Stimulated activated CD8-positive, alpha-beta memory T cell treated with anti-CD3 and anti-CD28 coated beads, Interleukin-7, amount 100 ng/mL, for 1 hour (primary cell): ENCODE measurements at places on chromosomes 16 and 17.

DNA sequence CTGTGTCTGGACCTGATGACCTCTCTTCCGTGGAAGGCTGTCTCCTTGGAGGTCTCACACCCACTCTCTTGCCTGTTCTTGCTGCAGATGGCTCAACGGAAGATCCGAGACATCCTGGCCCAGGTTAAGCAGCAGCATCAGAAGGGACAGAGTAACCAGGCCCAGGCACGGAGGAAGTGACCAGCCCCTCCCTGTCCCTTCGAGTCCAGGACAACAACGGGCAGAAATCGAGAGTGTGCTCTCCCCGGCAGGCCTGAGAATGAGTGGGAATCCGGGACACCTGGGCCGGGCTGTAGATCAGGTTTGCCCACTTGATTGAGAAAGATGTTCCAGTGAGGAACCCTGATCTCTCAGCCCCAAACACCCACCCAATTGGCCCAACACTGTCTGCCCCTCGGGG, 52.1 kb downstream of the IGF2BP1 start:
- no peak for DNase-seq

DNA sequence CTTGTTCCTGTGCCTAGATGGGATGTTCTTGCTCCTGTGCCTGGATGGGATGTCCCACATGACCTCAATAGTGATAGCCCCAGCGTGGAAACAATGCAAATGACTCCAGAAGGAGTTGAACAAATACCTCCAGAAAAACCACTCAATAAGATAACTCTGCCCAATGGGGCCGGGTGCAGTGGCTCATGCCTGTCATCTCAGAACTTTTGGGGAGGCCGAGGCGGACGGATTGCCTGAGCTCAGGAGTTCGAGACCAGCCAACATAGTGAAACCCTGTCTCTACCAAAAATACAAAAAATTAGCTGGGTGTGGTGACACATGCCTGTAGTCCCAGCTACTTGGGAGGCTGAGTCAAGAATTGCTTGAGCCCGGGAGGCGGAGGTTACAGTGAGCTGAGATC, 15.2 kb upstream of the LITAF start:
- DNase-seq, result no peak

- DNase-seq, result no peak
Observed at GRCh38 chr16:89506791-89507191, 1.4 kb upstream of the SPG7 start.

DNA sequence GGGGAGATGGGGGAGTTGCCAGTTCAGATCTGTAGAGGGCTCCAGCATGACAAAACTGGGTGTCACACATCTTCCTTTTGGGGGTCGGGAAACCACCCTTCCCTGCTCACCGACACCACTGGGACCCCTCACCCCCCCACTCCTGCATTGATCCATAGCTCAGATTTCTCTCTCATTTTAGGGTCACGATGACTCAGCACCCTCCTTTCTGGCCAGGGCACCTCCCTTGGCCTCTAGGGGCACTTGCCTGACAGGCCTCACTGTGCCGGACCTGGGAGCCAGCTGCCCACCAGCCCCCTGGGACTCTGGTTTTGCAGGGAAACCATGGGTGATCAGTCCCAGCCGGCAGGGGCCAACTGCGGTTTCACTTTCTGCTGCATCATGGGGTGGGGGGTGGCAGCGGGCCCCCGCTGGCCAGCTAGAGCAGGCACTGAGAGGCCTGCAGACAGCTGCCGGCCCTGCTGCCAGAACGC, 239.4 kb downstream of the MRTFB start:
- no peak for DNase-seq

- DNase-seq, result no peak
Observed at GRCh38 chr17:78996781-78997201, 12.8 kb downstream of the CANT1 start.

DNA sequence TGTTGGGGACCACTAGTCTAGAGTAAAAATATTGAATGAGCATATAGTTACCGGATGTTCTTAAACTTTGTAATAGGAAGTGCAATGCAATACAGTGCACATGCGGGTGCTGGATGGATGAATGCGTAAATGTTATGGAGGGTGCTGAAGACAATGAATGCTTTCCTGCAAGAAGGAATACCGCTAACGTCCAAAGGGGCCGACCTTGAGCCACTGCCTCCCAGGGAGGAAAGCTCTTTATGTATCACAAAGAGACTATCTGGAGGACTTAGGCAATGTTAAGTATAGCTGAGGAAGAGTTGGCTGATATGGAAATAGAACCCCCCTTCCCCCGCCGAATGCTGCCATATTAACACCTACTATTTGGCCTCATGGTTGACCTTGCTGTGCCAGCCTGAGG, 27.5 kb upstream of the SHCBP1 start:
- DNase-seq, result no peak

DNA sequence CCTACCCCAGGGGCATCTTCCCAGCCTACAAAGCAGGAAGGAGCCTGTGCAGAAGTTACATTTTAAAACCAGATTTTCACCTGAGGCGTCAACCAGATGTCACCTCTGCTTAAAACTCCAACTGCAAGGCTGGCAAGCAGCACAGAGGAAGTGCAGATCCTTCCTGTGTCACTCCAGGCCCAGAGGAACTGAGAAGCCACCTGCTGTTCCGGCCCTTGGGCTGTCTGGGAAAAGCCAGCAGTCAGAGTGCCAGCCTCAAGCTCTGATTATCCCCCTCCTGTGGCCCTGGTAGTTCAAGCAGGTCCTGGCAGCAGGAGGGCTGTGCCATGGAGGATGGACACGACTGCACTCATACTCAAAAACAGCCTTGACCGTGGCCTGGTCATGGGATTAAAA, 10.2 kb downstream of the POLR2C start:
- DNase-seq, result no peak

GRCh38 chr16:49767998-49768397, 87.9 kb downstream of the ZNF423 start:
- DNase-seq, result no peak

GRCh38 chr17:3536716-3537115, 20.9 kb downstream of the TRPV3 start:
- no peak for DNase-seq

GRCh38 chr17:32873114-32873513, 3.8 kb downstream of the MYO1D start:
- no peak for DNase-seq

- DNase-seq, result no peak
Observed at GRCh38 chr16:3216263-3216640, 18.7 kb downstream of the ZNF200 start.

- DNase-seq, result no peak
Observed at GRCh38 chr16:11320170-11320569, 25.1 kb upstream of the RMI2 start.

GRCh38 chr17:32267690-32268205, 2.1 kb downstream of the RHBDL3 start:
- no peak for DNase-seq

DNA sequence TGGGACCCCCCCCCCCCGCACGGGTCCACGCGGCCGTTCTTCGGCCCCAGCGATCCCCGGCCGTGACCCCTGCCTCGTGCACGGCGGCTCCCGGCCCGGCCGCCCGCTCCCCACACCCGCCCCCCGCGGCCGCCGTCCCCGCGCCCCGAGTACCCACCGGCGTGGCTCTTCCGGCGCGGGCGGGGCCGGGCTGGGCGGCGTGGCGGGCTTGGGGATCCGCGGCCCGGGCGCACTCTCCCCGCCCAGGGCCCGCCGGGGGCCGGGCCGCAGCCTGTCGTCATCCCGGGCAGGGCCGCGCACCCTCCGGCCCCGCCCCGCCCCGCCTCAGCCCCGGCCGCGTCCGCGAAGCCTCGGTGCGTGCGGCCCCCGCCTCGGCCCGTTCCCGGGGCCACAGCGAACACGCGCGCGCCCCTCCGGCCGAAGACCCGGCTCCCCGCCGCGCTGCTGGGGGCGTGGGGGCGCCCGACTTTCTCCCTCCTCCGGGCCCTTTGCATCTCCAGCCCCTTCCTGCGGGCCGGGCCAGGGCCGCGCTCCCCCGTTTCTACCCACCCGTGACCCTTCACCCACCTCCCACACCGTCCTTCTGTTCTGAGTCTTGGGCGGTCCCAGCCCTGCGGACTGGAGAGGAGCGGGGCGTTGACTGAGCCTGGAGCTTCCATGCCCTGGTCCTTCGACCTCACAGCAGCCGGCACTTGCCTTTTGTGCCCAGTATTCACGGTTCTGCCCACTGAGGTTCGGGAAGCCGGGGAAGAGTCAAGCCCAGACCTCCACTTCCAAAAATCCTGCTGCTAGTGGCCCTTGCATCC, 840 bp downstream of the MYO1C start:
- DNase-seq, result no peak

- no peak for DNase-seq
Observed at GRCh38 chr17:76487451-76488192, 13.6 kb downstream of the RHBDF2 start.

DNA sequence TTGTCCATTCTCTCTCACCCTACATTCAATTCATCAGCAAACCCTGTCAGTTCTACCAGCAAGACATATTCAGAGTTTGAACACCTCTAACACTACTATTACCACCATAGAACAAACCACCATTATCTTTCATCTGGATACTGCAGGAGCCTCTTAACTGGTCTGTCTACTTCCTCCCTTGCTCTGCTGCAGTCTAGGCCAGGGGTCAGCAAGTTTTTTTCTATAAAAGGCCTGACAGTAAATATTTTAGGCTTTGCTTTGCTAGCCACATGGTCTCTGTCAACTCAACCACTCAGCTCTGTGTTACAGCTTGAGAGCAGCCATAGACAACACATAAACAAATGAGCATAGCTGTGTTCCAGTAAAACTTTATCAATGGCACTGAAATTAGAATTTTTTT, 13.8 kb downstream of the KCTD19 start:
- DNase-seq, result no peak

DNA sequence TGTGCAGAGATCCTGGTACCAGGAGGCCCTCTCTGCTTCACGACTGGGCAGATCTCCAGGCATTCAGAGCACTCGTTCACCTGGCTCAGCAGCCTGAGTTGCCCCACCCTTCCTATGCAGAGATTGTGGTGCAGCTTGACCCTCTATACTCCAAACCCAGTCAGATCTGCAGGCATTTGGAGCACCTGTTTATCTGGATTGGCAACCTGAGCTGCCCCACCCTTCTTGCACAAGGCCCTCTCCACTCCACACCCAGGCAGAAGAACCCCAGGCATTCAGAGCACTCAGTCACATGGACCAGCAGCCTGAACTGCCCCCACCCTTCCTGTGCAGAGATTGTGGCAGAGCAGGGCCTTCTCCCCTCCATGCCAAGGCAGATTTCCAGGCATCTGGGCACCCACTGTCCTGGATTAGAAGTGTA, 88.4 kb upstream of the CDH5 start:
- no peak for DNase-seq

DNA sequence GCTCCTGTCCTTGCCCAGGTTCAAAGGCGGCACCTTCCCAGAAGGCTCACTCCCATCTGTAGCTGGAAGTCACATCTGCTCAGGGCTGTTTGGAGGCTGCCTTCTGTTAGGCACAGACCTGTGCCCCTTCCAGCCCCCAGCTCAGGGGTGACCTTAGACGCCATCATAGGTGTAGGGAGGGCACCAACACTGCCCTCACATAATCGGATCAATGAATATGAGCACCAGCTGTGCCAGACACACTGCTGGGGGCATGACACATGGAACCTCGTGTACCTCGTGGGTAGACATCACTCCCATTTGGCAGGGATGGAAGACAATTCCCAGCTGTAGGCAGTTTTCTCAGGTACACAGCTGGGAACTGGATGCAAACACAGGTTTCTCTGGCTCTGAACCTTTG, 220.7 kb upstream of the ASIC2 start:
- no peak for DNase-seq

DNA sequence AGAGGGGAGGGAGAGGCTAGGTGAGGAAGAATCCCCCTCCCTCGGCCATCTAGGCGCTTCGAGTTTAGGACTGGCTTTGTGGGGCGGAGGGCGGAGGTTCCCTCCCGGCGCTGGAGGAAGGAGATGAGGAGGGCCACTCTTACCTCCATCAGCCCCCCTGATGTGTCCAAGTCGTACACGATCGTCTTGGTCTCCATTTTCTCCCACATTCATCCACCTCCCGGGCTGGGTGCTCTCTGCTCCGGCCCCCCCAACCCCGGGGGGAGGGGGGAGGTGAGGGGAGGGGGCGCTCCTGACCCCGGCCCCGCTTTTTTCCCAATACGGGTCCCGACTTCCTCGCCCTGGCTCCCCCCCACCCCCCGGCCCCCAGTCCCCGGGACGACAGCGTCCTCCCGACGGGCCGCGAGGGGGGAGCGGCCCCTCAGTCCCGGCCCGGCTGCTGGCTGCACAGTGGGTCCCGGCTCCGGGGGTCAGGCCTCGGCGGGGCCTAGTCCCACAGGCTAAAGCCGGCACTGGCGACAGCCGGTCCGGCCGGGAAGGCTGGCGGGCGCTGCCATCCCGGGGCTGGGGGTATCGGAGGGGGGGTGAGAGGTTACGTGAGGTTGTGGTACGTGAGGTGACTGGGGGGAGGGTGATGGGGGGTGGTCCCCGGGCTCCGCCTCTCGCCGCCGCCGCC, 428 bp downstream of the PHF12 start:
- DNase-seq, result no peak

DNA sequence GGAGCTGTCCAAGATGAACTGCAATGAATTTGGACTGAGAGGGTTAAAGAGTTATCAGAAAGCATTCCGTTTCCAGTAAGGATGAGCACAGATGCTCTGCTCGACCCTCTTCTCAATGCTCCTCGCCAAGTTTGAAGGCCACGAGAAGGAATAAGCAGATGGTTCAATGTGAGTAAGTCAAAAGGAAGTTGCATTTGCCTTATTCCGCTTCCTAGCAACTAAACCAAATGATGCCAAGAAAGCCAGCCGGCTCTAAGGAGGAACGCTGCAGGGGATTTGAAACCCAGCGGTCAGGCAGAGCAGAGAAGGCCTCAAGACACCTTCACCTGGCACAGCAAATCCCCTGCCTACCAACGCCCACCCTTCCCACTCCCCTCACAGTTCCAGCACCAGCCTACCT, 52.1 kb upstream of the CNEP1R1 start:
- DNase-seq, result no peak

GRCh38 chr17:39913989-39914388, 4.4 kb downstream of the GSDMB start:
- DNase-seq, result no peak

- no peak for DNase-seq
Observed at GRCh38 chr16:58107709-58108108, 21.5 kb downstream of the CFAP20 start.

DNA sequence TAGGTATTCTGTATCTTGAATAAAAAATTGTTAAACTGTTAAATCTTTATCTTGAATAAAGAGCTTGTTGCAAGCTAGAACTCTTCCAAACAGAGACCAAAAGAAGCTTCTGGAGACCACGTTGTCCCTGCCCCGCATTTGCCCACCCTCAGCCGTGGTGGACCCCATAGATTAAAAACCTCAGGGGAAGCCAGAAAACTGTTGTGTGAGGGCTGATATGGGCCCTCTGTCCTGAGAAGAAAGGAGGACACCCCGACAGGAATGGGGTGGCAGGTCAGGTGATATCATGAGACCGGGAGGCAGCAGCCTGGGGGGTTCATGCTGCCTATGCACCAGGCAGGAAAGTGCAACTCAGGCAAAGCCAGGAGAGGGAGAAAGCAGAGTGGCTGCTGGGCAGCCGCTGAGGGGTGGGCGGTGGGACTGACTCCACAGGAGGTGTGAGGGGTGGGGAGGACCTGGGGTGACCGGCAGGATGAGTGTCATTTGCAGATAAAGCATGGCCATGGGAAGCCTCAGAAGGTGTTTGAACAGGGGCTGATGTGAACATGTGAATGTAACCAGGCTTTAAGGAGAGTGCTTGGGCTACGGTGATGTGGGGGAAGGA, 147.8 kb downstream of the IRF8 start:
- DNase-seq, result no peak

- no peak for DNase-seq
Observed at GRCh38 chr17:9306086-9306485, 269.5 kb downstream of the STX8 start.
